Activated T-helper 1 cell treated with anti-CD3 and anti-CD28 coated beads, Interleukin-2, amount 50 U/mL, for 16 hours (primary cell): ENCODE measurements at places on chromosomes 5 and 9.

DNA sequence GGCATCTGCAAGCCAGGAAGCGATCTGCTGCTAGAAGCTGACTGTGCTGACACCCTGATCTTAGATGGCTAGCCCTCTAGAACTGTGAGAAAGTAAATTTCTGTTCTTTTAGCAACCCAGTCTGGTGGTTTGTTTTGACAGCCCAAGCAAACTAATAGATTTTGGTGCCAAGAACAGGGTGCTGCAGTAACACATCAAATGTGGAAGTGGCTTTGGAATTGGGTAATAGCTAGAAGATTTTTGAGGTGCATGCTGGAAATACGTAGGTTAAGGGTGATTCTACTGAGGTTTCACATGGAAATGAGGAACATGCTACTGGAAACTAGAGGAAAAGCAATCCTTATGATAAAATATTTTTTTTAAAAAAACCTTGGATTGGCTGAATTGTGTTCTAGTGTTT is 153.5 kb upstream of the SH3GL2 start:
- DNase-seq: no peak

DNA sequence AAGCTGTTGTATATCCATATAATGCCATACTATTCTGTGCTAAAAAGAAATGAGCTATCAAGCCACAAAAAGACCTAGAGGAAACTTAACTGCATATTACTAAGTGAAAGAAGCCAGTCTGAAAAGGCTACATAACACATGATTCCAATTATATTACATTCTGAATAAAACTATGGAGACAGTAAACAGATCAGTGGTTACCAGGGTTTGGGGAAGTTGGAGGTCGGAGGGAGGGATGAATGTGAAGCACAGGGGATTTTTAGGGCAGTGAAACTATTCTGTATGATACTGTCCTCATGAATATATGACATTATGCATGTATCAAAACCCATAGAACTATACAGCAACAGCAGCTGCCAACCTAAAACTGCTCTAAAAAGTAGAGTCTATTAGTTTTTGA is 5.6 kb upstream of the RFK start:
- no peak for DNase-seq

- no peak for DNase-seq
Measured at GRCh38 chr5:133460172-133460758, 152.1 kb downstream of the FSTL4 start.

DNA sequence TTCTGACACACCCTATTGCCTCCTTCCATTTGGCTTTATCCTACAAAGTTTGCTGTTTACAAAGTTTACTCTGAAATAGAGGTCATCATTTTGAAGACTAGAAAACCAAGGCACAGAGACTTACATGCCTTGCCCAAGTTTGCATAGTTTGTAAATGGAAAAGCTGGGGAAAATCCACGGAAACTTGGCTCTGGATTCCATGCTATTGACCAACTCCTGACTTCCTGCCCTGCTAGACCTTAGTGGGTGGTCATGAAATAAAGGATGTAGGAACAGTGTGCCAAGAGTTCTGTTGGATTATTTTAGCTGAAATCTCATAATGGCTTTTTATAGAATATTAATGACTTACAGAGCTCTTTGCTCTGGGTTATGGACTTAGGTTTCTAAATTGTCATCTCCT is 69.5 kb downstream of the GRIA1 start:
- DNase-seq: no peak

- DNase-seq: no peak
Measured at GRCh38 chr5:18043344-18043743, 409.1 kb downstream of the TAF11L14 start.

- DNase-seq: no peak
Measured at GRCh38 chr5:134073404-134073803, 41.1 kb upstream of the TCF7 start.

GRCh38 chr5:142974409-142974808 is 204.2 kb downstream of the ARHGAP26 start:
- no peak for DNase-seq

GRCh38 chr9:136007934-136008692 is 46.9 kb upstream of the UBAC1 start:
- DNase-seq: no peak

- DNase-seq: no peak
Measured at GRCh38 chr9:19018201-19018600, 14.8 kb downstream of the SAXO1 start.

GRCh38 chr9:31745468-31745867 is 639.0 kb upstream of the ACO1 start:
- DNase-seq: no peak

DNA sequence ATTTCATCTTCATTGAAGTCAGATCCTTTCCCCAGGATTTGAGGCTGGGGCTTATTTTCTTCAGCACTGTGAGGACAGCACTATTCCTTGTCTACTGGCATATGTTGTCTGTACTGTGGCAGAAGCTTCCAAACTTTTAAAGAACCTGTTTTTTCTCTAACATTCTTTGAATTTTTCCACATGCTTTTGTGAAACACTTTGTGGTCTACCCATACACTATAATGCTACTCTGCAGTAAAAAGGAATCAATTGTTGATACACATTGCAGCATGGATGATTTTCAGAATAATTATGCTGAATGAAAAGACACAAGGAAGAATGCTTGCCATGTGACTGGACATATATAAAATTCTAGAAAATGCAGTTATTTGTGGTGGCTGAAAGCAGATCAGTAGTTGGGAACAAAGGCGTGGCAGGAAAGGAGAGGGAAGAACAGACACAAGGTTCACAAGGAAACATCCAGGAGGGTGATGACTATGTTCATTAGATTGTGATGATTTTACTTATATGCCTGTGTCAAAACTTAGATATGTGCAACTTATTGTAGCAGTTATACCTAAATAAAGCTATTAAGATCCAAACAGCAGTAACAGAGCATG is 96.8 kb downstream of the WNK2 start:
- DNase-seq: no peak

GRCh38 chr5:160379511-160379910 is 9.1 kb upstream of the C1QTNF2 start:
- no peak for DNase-seq

DNA sequence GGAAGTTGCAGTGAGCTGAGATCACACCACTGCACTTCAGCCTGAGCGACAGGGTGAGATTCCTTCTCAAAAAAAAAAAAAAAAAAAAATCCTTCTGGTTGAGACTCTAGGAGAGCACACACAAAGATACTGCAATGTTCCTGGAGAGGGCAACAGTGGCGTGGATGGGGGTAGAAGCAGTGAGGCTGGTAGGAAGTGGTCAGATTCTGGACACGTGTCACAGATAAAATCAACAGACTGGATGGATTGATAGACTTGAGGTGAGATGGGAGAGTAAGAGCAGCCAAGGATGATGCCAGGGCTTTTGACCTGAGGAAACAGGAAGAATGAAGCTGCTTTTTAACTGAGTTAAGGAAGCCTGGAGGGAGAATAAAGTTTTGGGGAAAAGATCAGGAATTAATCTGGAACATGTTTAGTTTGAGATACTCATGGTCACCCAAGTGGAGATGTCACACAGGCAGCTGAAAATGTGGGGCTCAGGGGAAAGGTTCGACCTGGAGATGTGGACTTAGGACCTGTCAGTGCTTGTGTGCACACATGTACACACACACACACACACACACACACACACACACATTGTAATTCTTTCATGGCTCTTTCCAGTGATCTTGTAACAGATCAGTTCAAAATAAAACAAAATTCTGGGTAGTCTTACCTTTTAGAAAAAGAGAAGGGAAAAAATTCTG is 88.1 kb downstream of the FANCC start:
- DNase-seq: no peak
